ENCODE measurements at places on chromosomes 3 and 15.

GRCh38 chr3:16447135-16447534 is 66.4 kb downstream of the RFTN1 start:
- DNase-seq, result no peak

GRCh38 chr15:29942548-29942947 is 120.3 kb upstream of the TJP1 start:
- DNase-seq, result no peak

GRCh38 chr3:141019244-141019643 is 31.9 kb upstream of the SPSB4 start:
- no peak for DNase-seq

GRCh38 chr3:36219398-36219797 is 160.9 kb upstream of the STAC start:
- no peak for DNase-seq

DNA sequence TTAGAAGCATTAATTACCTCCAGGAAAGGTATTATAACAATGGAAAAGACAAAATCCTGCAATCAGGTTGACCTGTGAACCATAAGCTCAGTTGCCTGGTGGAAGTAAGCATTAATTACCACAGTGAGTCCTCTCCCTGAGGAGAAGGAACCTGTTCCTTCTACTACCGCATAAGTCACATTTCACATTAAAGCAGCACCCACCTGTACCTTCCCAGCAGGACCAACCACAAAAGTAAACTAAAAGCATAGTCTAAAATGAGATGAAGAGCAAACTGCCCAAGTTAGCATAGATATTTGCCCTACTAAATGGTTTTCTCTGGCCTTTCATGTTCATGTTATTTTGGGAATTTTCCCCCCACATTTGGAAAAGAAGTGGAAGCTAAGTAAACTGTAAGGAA is 78.2 kb downstream of the EFL1 start:
- no peak for DNase-seq

GRCh38 chr3:194548346-194549321 is 61.8 kb upstream of the ATP13A3 start:
- no peak for DNase-seq

- no peak for DNase-seq
Observed at GRCh38 chr3:111627092-111627491, 31.9 kb upstream of the ZBED2 start.

DNA sequence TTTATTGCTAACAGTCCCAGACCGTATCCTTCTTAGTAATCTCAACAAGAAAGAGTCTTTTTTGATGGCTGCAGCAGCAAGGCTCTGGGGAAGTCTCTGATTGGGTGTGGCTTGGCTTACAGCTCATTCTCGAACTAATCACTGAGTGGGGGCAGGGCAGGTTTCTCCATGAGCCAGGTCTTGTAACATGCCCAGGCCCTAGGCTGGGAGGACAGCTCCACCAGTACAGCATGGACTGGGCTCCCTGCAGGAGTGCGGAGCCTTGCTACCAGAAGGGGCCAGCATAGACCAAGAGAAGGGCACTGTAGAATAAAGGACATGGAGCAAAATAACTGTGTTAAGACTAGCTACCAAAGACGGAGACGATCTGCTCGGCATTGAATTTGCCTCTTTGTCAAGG is 7.2 kb downstream of the CD276 start:
- no peak for DNase-seq

GRCh38 chr15:84736375-84736774 is 12.0 kb upstream of the ZNF592 start:
- no peak for DNase-seq

DNA sequence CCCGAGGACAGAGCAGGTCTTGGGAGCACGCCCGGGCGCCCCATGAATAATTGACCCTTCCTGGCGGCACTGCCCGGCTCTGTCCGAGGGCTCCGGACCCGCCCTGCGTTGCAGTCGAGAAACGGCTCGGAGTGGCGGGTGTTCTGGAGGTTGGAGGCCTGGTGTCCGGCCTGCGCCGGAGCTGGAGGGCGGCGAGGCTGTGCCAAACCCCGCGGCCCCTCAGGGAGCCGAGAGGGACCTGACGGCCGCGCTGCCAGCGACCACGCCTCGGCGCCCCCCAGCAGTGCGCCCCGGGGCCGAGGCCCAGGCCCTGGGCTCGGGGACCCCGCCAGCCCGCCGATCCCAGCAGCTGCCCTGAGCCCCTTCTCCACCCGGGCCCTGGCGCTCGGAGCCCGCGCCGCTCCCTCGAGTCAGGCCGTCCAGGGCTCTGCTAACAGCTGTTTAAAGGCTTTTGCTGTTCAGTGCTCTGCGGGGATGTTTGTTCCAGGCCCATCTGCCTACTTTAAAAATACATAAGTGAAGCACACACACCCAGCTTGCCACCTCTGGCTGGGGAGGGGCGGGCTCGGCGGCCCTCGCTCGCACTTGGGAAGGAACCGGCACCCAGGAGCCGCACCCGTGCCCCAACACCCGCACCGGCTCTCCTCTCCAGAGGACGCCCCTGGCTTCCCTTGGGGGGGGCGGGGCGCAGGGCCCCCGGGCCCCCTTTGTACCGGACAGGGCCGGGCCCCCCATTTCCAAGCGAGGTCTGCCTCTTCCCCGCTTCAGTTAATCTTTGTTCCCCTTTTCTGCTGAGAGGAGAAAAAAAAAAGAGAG is 730 bp upstream of the ZNF710 start:
- DNase-seq, result no peak

DNA sequence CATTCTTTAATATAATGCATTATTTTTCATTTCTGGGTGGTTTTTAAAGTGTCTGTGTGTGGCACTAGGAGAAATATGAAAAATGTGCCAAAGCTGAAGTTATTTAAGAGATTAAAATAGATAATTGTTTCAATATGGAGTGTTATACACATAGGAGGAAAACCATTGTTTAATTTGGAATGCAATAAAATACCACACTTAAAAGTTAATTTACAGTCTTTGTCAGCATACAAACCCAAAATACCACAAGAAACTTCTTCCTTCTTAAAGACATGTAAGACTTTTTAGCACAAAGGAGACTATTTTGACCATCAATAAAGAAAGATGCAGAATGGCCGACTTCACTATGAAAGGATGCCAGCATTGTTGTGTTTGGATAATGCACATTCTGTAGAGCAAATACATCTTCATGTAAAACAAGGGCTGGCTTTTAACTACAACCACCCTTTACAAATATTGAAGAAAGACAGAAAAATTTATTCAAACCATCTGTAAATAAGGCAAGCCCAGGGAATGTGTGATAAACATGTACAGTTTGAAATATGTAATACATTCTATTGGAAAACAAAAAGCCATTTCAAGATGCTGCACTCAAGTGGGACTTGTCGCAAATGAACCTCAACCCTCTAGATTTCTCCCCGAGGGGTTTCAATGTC is 1146.6 kb downstream of the ROBO1 start:
- DNase-seq, result no peak

GRCh38 chr15:80562033-80562432 is 133.1 kb upstream of the ABHD17C start:
- DNase-seq, result no peak

Measured in stimulated activated CD4-positive, alpha-beta T cell treated with anti-CD3 and anti-CD28 coated beads, TNF-alpha, amount 100 ng/mL, for 1 hour (primary cell).